SHP77 (cell line): ENCODE measurements at places on chromosomes 6 and 20.

- DNase-seq: no peak
These were observed 81.8 kb upstream of the GPR6 start for GRCh38 chr6:109896341-109896740.

DNA sequence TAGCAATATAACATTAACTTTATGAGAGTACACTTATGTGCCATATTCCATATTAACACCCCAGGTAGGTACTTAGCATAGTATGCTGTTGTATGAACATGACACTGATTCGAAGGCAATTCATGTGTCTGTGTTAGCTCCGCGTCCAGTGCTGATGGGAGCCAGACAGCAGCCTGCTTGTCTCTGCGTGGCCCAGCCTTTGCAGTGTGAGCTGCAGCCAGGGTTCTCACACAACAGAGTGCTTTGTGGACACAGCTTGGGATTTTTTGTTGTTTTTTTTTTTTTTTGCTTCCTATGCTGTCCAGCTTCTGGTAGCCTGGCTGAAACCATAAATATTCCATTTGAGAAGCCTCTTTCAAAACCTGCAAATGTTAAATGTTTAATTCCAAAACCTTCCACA lies 350.9 kb downstream of the SMOC2 start:
- no peak for DNase-seq

DNA sequence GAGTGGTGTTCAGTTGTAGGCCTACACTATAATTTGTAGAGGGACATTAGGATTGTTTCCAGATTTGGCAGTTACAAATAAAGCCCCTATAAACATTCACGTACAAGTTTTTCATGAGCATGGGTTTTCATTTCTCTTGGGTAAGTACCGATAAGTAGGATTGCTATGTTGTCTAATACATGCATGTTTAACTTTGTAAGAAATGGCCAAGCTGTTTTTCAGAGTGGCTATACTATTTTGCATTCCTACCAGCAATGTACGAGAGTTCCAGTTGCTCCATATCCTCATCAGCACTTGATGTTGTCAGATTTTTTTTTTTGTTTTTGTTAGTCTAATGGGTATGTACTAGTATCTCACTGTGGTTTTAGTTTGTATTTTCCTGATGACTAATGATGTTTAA lies 11.2 kb upstream of the APCDD1L start:
- DNase-seq: no peak

- DNase-seq: peak; percentile 46
These were observed 16.7 kb upstream of the PRDM1 start for GRCh38 chr6:106069478-106069877.

GRCh38 chr6:28947067-28947765 lies 23.4 kb upstream of the TRIM27 start:
- no peak for DNase-seq

DNA sequence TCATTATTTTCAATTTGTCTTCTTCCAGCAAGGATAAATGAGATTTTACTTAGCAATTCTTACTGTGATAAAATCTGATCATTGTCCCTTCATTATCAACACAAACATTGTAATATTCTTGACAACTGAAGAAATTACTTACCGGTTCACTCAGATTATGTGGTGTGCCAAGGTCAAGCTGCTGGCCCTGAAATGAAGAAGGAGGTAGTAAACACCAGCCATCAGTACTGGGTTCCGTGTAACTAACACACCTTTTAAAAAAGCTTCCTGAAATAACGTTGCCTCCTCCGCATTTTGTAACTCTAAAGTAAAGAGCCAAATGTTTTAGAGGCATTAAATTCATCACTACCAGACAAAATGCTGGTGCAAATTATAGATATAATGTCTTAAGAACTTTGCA lies 7.4 kb downstream of the ROS1 start:
- DNase-seq: no peak

- DNase-seq: no peak
These were observed 39.2 kb downstream of the FAM50B start for GRCh38 chr6:3888153-3888957.

DNA sequence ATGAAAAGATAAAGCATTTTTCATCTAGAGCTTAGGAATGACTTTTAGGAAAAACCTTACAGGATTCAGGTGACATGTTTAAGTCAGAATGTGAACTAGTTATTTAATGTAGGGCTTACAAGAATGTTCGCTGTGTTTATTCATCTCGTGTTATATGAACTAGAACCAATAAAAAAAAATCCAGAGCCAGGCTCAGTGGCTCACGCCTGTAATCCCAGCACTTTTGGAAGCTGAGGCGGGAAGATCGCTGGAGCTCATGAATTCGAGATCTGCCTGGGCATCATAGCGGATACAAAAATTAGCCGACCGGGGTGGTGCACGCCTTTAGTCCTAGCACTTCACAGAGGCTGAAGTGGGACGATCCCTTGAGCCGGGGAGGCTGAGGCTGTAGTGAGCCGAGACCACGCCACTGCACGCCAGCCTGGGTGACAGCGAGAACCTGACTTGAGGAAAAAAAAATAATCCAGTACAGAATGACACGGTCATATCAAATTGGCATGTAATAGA lies 46.3 kb downstream of the OR2B2 start:
- DNase-seq: peak; percentile 64

- no peak for DNase-seq
These were observed 17.9 kb downstream of the PROKR2 start for GRCh38 chr20:5298811-5299210.

- DNase-seq: no peak
These were observed 54.0 kb downstream of the EFCAB8 start for GRCh38 chr20:32912688-32913087.

DNA sequence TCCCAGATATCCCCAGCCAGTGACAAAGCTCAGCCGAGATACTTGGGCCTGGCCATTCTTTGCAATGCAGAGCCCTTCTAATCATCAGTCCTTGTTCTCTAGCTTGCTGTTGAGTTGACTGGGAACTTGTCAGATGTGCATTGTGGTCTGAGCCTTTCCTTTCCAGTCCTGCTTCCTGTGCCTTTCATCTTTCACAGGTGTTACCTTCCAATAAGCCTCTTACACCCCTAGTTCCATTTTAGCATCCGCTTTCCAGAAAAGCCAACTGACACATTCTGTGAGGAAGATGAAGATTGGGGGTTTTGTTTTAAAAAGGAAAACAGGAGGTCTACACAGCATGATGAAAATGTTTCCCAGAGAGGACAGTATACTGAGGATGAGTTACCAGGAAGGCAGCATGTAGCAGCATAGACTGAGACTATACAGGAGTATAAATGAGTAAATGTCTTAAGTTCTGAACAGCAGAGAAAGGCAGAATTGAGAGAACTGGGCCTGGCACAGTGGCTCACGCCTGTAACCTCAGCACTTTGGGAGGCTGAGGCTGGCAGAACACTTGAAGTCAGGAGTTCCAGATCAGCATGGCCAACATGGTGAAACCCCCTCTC lies 5.6 kb upstream of the CEP85L start:
- no peak for DNase-seq

DNA sequence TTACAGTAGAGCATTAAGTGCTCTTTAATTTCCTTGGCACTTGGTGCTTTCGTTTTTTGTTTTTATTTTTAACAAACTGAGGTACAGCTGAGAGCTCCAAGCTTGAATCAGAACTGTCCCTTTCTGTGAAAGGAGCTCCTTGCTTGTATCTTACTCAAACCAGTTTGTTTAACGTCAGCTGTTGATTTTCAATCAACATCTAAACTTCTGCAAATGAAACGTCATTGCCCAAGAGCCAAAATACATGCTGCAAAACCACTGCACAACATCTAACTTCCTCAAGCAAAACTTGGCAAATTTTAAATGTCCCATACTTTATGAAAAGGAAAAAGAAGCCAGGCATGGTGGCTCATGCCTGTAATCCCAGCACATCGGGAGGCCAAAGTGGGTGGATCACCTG lies 15.2 kb downstream of the VNN2 start:
- DNase-seq: no peak

GRCh38 chr20:56504373-56505005 lies 20.1 kb upstream of the FAM209A start:
- DNase-seq: no peak

- DNase-seq: no peak
These were observed 348.3 kb upstream of the ZFP64 start for GRCh38 chr20:52539891-52540290.
